ENCODE measurements at places on chromosomes 2 and 18. TPM values are rescaled to one million over a fixed set of nuclear protein-coding genes. Genes with fewer than 3 reads are reported as not detected.

The TRIM43B gene
- total RNA-seq: not detected

The CPLX4 gene
- total RNA-seq: not detected

The FNDC4 gene
- total RNA-seq: 10.9 TPM

DNA sequence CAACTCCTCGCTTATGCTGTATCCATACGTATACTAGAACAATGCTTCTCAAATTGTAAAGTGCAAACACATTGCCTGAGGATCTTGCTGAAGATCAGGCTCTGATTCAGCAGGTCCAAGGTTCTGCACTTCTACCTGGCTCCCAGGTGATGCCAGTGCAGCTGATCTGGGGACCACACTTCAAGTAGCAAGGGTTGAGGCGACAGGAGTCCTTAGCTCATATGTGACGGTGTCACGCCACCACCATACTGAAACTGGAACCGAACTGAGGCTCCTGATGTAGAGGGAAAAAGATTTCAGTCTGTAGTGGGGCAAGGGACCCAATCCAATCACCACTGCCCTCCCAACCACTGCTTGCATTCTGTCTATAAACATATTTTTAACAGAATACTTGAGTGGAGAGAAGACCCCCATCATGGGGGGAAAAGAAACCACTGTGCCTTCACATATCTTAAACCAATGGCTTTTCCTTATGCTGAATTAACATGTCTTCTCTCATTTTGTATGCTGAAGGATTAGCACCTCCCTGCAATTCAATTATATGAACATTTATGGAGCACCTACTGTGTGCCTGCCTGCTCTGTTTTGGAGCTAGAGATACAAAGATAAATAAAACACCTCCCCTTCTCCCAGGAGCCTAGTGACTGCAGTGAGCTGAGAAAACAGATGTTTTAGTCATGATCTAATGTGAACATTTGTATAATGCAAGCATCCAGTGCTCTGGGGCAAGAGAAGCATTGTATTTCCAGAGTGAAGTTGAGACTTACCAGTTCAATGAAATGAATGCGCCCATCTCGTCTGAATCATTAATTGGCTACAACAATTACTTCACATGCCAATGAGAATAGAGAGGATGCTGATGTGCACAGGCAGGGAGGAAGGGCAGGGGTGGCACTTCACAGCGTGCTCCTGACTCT, 6.6 kb upstream of the ASAP2 start:
- peak; percentile 89 for DNase-seq

- no peak for DNase-seq
These were observed 42.6 kb upstream of the PDCL3 start for GRCh38 chr2:100520224-100520623.

DNA sequence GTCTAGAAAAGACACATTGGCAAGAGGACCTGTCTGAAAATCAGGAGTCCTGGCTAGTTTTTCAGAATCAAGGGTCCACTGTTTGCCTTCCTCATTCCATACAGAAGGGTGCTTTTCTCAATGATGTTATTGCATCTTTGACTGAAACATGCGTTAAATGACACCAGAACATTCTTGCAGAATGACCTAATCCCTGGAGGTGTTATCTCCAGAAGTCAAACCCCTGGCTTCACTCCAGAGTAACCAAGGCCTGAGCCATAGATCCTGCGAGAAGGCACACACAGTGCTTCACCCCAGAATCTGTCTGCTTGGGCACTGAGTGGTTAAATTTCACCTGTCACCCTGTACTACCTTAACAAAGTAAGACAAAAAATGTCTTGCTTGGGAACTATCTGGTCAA, 1055.2 kb upstream of the FANCL start:
- DNase-seq: no peak

DNA sequence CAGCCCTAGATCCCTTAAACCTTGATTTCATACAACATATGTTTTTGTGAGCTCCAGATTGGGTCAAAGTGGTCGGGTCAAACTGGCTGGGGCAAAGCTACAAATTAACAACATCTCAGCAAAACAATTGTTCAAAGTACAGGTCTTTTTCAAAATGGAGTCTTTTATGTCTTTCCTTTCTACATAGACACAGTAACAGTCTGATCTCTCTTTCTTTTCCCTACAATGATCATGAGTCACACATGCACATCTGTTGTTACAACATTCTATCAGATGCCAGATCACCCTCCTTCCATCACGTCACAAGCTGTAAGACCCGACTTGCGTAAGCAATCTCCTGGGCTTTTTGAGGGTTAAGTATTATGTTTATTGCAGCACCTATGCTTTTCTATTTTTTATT, 55.1 kb downstream of the RHOB start:
- DNase-seq: no peak

GRCh38 chr18:77059294-77059916, 73.2 kb downstream of the MBP start:
- DNase-seq: no peak

DNA sequence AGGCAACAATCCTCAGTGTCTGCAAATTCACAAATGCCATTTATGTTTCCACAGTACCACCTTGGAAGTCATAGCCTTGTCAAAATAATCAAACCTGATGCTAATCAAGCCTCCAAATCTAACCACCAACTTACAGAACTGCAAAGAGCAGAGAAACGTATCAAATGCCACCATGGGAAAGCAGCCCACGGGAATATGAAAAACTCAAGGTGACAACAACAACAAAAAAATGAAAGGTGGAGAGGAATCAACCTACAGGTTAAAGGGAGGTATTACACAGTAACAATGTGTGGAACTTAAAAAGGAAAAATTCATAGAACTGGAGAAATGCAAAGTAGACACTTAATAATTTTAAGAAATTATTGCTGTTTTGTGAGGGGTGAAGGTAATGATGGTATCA, 46.7 kb downstream of the CD226 start:
- DNase-seq: no peak

DNA sequence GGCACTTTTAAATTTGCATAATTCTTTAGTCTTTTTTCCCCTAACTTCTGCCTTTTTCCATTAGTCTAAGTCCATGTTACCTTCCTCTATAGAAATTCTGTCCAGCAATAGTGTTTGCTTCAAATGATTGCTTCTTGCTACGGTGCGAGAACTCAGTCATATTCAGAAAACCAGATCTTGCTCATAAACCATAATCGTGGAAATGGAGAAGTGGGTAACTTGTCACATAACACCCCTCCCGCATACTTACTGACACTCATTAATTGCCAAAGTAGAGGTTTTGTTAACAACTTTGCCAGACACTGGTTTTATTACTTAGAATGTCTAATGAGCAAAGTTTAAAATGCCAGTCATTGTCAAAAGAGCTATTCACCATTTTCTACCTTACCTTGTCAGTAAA, 94.3 kb upstream of the TWSG1 start:
- no peak for DNase-seq

DNA sequence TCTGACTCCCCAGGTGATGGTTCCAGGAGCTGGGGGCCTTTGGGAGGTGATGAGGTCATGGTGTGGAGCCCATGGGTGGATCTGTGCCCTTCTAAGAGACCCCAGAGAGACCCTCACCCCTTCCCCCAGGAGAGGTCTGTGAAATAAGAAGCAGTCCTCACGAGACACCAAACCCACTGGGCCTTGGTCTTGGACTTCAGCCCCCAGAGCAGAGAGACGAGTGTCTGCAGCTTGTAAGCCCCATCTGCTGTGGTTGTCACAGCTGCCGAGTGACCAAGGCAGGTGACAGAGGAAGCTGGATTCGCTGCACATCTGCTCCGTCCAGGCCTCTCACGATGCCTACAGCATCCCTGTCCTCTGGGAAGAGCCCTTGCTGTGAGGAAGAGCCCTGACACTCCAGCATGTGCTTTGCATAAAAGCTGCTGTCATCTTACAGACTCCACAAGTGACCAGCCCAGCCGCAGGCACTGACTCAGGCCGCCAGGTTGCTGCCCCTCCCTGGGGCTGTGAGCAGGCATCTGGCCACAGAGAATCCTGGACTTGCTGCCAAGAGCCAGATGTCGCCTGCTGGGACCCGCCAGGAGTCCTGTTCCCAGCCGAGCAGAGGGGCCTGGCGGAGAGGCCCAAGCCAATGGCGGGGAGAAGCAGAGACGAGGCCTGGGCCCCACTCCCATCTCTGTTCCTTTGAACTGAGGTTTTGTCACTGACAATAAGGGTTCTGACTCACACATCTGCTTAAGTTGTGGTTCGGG, 150.8 kb downstream of the PXDN start:
- no peak for DNase-seq

GRCh38 chr2:159711562-159712142, 654 bp upstream of the MARCHF7 start:
- DNase-seq: no peak

- DNase-seq: no peak
These were observed 54.7 kb downstream of the BCL2 start for GRCh38 chr18:63264871-63265270.

DNA sequence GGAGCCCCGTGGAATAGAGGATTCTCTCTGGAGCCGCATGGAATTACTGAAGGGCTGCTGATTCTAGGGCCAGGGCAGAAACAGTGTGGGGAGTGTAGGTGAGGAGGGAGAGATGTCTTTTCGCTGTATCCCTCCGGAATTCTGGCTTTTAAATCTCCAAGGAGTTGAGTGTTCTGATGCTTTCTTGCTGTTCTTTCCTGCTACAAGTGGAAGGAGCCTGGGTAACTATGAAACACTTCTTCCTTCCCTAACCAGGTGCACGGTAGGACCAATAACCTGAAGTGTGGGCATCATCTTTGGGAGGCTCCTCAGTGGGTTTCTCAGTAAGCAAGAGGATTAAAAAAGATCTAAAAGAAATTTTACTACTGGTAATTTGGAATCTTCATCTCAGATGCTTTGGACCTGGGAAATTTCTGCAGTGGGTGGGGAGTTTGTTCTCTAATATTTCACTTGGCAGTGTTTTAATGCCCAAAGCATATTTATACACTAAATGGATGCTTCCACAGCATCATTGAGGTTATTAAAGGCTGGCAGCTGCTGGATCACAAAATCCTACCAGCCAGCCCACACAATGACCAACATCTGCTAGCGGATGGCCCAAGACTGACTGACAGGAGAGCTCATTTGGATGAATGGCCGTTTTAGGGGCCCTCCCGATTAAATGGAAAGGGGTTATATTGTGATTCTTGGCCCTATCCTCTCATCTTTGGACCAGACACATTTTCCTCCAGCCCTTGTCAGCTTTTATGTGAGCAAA, 2.1 kb downstream of the EML6 start:
- no peak for DNase-seq

GRCh38 chr18:53771664-53772063, 452.8 kb downstream of the MBD2 start:
- no peak for DNase-seq

DNA sequence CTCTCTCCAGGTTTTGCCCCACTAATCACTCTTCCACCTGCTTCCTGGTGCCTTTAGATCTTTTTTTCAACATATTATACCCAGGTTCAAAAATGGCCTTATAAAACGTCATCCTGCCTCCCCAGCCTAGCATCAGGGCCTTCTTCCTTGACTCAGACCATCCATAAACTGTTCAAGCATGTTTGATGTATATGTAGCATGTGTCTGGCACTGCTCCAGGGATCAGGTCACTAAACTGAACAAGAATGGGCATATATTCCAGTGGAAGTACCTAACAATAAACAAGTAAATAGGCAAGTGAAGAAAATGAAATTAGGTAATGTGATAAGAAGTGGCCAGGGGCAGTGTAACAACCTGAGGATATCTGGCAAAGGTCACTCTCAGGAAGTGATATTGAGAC, 141.2 kb downstream of the TRIB2 start:
- no peak for DNase-seq

DNA sequence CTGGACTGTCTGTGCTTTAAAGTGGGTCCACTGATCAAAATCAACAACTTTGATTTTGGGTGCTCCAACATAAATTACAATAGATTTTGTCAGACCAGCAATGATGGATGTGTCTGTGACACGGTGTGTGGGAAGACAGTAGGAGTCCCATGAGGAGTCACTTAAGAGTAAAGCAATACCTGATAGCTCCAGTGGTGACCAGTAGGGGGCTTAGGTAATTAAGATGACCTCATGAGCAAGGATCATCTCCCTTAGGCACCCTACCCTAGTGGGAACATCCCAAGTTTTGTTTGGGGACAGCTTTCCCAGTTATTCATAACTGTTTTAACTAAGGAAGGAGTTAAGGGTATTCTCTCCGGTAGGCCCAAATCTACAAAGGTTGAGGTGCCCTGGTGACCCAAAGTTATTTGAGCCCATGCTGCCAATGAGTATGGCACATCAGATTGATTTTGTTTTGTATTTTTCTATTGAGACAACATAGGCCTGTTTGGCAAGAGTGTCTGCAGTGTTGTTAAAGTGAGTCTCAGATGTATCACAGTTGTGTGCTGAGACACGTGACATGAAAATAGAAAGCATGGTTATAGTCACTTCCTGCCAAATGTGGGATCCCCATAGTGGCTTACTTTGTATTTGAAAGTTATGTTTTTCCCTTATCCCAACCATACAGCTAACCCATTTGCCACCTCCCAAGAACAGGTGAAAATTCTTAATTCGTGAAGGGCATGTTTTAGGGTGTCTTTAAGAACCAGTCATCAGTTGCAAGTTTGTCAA, 1337.6 kb upstream of the SLC39A10 start:
- no peak for DNase-seq

DNA sequence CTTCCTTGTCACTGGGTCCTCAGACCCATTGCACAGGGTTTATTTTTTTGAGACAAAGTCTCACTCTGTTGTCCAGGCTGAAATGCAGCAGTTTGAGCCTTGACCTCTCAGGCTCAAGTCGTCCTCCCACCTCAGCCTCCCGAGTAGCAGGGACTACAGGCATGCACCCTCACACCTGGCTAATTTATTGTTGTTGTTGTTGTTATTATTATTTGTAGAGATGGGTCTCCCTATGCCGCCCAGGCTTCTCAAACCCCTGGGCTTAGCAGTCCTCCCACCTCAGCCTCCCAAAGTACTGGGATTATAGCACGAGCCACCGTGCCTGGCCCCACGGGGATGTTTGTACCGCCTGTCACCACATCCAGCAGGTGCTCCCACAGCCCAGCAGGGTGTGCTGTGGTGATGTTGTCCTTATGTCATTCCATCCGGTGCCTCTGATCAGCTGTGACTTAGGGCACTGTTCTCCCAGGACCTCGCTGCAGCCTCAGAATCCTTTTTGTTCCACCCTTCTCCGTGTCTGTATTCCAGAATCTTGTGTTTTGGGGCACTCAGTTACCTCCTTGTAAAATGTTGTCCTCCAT, 182.3 kb downstream of the INO80D start:
- DNase-seq: no peak

GRCh38 chr2:79758042-79758441, 245.2 kb downstream of the CTNNA2 start:
- DNase-seq: no peak

DNA sequence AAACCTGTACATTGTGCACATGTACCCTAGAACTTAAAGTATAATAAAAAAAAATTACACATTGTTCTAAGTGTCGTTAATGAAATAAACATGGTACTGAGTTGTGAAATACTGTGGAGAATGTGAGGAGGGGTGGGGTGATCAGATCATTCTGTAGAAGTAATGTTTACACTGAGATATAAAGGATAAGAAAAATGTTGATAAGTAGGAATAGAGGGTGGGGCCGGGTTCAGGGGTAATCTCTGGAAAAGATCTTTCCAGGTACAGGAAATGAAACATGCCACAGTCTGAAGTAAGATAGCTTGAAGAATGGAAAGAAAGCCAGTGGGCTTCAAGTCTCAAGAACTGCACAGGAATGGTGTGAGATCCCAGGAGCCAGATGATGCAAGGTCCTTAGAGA, 1482.4 kb downstream of the LRP1B start:
- DNase-seq: no peak

All from esophagus muscularis mucosa (tissue), 4 donors.